Hepatic stellate cell (primary cell): ENCODE measurements at places on chromosomes 1 and 21.

DNA sequence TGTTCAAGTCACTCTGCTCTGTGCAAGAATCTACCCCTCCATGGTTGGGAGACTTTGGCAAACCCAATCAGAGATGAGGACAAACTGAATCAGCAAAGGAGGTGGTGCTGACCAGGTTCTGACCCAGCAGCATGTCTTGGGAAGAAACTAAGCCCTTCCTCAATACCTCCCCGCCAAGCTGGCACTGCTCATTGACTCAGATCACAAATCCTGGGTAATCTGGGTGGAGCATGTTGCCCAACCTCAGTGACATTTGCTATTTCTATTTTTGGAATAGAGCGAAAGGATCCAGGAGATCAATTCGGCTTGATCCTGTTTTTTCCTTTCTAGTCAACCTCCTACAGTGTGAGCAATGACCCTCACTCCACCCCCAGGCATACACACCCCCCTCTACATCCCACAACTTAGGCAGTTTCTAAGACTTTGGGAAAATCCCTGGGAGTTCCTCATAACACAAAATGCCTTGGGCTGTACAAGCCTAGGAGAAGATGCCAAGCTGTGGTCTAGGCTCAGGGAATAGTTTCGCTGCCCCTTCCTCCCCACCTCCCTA lies 166.8 kb upstream of the KCNJ6 start:
- no peak for DNase-seq

DNA sequence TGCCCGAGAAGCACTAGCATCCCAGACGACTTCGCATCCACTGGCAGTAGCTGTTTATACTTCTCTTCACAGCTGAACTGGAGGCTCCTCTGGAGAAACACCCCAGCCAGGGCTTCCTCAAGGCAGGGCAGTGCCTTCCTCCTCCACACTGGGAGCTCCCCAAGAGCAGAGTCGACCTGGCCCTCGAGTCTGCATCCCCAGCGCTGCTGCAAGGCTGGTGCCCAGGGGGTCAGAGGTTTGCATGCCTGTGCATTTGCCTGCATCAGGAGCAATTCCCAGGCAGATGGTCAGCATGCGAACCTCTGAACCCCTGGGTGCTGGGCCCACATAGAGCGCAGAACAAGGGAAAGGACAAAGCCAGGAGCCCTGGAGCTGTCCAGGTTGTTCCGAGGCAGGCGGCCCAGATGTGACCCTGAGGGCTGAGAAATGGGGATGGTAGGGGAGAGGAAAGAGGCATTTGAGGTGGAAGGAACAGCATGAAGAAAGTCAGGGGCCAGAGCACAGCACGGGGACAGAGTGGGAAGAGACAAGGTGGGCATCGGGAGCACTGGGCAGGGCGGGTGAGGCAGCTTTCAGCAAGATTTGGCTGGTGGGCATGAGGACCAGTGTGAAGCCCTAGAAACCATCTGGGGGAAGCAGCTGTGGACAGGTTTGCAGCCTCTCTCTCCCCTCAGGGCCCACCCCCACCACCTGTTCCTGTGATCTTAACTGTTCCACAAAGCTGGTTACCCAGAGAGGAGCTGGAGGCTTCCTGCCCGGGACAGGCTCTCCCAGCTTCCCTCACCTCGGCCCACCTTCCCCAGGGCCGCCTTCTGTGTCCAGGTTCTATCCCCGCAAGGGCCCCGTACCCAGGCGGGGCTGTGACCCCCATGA lies 6.4 kb upstream of the S100A8 start:
- DNase-seq = no peak

- DNase-seq = peak; percentile 44
Observed at GRCh38 chr1:201149400-201149799, 4.9 kb downstream of the TMEM9 start.

GRCh38 chr1:171740356-171740863 lies 1.5 kb downstream of the VAMP4 start:
- no peak for DNase-seq

- DNase-seq = no peak
Observed at GRCh38 chr1:110208916-110209645, 1.0 kb upstream of the KCNC4 start.

GRCh38 chr1:14064649-14065442 lies 364.9 kb downstream of the PRDM2 start:
- no peak for DNase-seq

DNA sequence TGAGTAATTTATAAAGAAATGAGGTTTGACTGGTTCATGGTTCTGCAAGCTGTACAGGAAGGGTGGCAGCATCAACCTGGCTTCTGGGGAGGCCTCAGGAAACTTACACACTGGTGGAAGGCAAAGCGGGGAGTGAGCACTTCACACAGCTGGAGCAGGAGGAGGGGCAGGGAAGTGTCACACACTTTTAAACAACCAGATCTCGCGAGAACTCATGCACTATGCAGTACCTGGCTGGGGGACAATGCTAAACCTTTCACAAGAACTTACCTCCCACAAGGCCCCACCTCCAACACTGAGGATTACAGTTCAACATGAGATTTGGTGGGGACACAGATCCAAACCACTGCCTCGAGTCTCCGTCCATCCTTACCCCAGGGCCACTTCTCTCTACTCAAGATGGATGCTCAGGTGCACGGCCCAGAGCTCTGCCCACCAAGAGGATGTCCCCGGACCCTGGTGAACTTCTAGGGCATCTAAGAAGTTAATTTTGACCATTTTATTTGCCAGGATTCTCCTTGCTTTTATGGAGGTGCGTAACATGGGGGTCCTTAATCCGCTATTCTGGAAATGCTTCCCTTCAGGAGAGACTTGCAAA lies 22.7 kb upstream of the ACTRT2 start:
- no peak for DNase-seq

DNA sequence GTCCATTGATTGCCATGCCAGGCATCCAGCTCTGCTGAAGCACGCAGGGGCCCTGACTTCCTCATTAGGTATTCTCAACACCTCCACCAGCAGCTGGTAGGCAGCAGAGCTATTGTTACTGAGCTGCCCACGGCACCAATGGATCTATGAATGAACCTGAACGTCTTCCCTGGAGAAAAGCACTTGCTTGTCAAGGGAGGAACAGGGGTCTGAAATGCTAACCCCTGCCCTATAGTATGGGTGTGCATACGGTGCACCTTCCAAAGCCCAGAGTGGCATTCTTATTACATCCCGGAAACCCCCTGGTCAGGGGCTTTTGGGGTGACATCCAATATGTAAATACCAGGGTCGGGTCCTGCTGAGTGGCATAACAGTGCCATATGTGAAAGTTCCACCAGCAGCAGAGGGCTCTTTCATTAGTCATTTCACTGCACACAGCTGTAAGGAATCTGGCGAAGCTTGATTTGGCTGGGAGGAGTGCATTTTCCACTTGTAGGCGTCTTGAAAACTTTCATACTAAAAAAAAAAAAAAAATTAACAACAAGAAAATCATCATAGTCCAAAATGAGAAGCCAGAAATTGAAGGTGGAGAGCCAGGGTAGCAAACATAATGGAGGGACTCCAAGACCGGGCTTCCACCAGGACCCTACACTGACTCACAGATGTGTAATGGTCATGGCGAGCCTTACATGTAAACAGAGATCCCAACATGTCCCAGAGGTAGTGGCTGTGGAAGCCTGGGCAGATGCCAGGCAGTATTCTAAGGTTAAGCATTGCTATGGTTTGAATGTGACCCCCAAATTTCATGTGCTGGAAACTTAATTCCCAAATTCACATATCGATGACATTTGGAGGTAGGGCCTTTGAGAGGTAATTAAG lies 58.8 kb upstream of the PRDX6 start:
- DNase-seq = no peak

DNA sequence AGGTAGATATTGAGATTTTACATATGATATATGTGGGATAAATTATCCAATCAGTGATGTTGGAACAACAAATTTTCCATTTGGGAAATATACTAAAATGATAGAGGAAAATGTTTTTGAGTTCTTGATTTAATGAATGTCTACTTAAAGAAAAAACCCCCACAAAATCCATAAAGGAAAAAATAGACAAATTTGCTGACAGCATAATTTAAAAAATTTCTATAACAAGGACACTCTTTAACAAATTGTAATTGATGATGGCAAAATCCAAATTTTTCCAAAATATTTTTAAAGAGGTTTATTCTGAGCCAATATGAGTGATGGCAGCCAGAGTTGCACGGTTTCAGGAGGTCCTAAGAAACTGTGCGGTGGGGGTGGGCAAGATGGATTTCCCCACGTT lies 51.9 kb upstream of the RHOU start:
- no peak for DNase-seq

GRCh38 chr1:21894034-21894881 lies 42.9 kb downstream of the HSPG2 start:
- DNase-seq = no peak

DNA sequence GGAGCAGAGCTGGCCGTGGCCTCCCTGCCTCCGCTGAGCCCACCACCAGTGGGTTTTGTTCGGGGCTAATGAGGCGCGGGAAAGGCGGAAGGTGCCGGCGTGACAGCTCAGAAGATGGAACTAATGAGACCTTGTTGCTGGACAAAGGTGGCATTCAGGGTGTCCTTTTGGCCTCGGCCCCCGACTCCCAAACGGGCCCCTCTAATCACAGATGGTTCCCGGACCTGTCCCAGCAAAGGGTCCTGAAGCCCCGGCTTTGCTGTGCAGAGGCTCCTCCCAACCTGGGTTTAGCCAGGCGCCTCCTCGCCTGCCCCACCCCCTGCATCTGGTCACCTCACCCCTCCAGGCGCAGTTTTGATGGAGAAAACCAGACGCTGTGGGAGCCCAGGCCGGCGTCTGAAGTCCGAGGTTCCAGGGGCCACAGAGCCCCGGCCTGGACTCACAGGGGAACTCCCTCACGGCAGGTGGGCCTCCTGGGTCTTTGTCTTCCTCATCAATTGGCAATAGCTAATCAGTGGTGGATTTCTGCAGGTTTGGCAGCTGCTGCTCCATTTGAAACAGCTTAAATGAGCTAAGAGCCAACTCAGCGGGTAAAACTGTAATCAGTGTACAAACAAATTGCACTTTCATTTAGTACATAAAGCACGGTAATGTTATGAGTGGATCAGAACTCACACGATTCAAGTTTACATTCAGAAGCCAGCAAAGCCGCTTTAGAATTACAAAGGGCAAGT lies 44.3 kb upstream of the ADARB1 start:
- DNase-seq = no peak

DNA sequence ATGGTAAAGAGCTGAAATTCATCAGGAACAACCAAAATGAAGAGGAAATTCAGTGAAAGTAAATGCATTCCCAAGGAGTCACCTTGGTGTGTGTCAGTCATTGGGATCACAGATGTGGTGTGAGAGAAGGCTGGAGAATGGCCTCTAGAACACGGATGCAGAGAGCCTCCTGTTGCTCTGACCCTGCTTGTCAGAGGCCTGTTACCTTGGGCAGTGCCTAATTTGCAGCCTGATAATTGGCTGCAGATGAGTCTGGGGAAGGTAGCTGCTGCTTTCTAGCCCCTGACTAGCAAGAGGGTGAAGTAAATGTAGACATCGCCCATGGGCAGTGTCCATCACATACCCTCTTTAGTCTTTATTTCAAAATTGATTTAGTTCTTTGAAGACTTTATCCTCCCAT lies 3.3 kb downstream of the GCSAML start:
- no peak for DNase-seq

DNA sequence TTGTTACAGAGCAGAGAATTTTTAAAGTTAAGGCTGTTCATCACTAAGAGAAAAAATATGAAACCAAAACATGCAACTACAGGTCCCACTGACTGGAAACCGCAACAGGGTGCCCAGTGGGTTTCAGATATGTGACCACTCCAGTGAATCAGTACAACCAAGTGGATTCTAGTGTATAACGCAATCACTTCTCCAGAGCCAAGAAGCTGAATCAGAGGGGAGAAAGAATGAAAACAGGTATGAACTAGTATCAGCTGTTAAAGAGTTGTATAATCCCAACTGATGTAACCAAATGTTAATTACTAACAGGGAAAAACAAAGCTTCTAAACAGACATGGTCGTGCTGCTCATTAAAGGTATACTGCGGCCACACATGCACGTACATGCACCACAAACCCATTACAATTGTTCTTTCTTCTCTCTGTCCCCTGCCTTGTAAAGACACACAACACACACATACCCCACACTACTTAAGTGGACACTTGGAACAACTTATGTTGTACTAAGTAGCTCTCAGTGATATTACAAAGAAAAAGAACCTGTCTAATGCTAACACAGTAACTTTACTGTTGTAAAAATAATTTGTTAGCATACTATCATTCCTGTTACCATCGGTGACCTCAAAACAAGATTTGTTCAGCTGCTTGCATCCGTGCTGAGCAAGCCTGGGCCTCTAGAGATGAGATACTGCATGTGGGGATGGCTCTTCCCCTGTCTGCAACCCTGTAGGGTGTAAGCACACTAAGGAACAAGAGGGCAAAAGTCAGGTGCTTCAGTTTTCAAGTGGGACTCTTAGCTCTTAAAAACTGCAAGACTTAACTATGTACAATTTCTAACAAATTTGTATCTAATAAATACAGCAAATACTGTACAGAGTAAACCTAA lies 74.2 kb downstream of the PTPN14 start:
- DNase-seq = peak; percentile 36

DNA sequence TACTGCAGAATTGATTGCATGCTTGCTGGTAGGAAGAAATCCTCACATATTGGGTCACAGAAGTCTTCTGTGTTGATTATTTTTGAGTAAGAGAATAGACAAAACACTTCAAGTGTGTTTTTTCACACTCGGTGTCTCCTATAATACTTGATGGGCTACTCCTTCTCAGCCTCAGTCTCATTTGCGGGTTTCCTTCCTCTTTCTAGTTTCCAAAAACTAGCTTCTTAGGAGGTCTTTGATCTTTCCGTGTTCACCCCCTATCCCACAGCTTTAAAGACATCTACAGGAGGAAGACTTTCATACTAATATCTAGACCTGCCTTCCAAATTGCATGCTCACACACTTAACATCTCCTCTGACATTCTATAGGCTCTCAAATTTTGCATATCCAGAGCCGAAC lies 40.7 kb upstream of the NTPCR start:
- DNase-seq = no peak

DNA sequence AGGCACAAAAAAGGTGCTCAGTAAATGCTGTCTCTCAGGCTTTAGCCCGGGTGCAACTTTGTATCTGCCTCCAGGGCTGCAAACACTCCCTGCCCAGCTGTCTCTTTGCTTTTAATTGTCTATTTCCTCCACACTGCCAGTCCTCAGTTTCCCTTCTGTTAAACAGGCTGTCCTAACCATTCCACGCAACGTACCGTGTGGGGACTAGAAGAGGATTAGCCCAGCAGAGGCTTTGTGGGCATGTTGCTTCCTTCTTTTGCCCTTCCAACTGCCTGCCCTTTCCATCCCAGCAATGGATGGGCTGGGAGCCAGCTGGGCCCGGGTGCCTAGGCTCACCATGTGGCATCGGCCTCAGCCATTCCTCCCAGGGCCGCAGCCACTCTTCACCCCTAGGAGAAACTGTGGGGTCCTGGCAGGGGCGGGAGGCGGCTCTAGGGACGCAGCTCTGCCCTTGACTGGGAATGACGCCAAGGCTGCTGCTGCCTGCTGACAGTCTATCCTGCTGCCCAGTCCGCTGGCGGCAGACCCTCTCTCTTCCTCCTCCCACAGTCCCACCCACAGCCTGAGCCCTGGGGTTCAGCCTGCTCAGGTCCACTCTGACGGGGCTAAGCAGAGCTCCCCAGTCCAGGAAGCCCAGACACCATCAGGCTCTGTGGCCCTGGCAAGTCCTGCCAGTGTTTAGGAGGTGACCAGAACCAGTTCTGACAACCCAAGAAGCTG lies 40.6 kb upstream of the LRP8 start:
- no peak for DNase-seq

- no peak for DNase-seq
Observed at GRCh38 chr21:45622416-45623097, 21.0 kb upstream of the PCBP3 start.
